ENCODE measurements at places on chromosomes 1 and 21. TPM values are rescaled to one million over a fixed set of nuclear protein-coding genes. Genes with fewer than 3 reads are reported as not detected.

Gene SLC30A7
- 24.0 TPM for total RNA-seq

Gene ANKRD34A
- total RNA-seq = 0.29 TPM

Gene IFNAR1
- total RNA-seq = 18.4 TPM

DNA sequence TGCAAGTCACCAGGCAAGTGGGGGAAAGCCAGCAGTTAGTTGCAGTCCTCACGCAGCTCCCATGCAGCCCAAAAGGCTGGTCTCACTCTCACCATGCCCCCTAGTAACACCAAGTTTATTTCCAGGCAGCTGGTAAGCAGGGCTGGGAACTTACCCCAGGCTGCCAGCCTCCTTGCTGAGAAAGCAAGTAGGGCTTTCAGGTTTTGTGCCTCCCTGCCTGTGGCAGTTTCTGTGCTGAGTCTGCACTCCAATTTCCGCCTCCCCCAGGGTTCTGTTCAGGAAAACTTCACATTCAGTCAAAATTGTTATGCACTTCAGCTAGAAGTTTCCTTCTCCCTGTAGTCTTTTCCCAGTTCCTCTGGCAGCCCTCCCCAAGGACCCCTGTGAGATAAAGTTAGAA lies 102.0 kb upstream of the SGIP1 start:
- no peaks in the 10 kb centered on the region for H3K36me3 ChIP-seq
- no peak for DNase-seq
- H3K4me3 ChIP-seq = no peak overlapping the region

DNA sequence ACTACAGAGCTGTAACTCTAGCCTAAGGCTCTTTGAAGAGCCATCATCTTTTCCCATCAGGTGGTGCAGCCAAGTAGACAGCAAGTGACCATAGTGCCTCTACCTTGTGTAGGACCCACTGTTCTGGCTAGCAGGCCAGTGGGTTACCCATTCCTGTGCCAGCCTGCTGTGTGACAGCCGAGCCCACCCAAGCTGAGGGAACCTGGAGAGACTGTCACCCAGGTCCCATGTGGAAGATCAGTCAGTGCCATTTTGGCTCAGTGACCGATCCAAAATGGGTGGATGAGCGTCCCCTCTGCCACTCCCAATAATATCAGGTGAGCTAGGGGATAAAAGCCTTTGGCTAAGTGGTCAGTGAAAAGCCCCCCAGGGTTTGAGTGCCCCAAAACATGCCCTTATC lies 417.9 kb downstream of the MATN1 start:
- H3K4me3 ChIP-seq = no peak overlapping the region
- no peaks in the 10 kb centered on the region for H3K36me3 ChIP-seq
- H3K4me1 ChIP-seq = no peaks in the 10 kb centered on the region
- no peak overlapping the region for H3K27ac ChIP-seq

Gene SELP
- total RNA-seq = not detected

Gene RGS13
- 0.22 TPM for total RNA-seq

Gene NEGR1
- 1.7 TPM for total RNA-seq

DNA sequence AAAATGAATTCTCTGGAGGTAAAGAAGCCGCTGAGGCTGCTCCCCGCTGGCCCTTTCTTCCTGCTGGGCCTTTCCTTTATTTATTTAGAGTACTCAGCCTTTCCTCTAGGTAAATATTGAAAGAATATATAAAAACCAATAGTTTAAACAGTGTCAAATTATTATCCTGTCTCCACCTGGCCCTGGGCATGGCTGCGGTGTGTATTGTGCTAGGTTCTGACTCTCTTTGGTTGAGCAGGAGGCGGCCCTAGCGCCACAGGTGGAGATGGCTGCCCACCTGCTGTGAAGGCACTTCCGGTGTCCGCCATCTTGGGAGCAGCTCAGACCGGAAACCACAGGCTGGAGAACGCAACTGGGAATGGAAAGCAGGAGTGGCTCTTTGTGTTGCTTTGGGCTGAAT lies 29.0 kb upstream of the CLDN14 start:
- H3K27me3 ChIP-seq = no peaks in the 10 kb centered on the region
- H3K4me1 ChIP-seq = peaks cover 50% of the 10 kb centered on the region
- peak overlapping the region; percentile 69 for H3K27ac ChIP-seq

- no peak overlapping the region for H3K4me3 ChIP-seq
- DNase-seq = no peak
- H3K36me3 ChIP-seq = no peaks in the 10 kb centered on the region
- H3K27me3 ChIP-seq = no peaks in the 10 kb centered on the region
Measured at GRCh38 chr1:114076308-114076707, 77.4 kb downstream of the SYT6 start.

GRCh38 chr1:33180226-33180910 lies 1.5 kb downstream of the TRIM62 start:
- no peak for DNase-seq
- peak overlapping the region; percentile 66 for H3K4me3 ChIP-seq
- H3K27me3 ChIP-seq = no peaks in the 10 kb centered on the region

DNA sequence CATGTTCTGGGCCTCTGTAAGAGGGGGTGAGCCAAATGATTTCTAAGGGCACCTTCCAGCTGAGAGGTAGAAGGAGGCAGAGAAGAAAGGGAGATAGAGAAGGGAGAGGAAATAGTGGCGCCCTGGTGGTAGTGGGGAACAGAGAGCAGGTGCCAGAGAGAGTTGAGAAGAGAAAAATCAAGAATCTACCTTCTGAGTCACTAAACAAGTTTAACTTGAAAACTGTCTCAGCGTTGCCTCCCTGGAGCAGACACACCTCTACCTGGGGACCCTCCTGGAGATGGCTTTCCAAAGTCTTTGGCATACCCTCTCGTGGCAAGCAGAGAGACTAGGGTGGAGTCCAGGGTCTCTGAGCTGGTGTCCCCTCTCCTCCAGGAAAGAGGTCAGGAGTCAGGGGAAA lies 1.1 kb upstream of the SLC45A3 start:
- no peaks in the 10 kb centered on the region for H3K27me3 ChIP-seq
- H3K4me3 ChIP-seq = no peak overlapping the region
- H3K27ac ChIP-seq = no peak overlapping the region
- no peaks in the 10 kb centered on the region for H3K36me3 ChIP-seq

DNA sequence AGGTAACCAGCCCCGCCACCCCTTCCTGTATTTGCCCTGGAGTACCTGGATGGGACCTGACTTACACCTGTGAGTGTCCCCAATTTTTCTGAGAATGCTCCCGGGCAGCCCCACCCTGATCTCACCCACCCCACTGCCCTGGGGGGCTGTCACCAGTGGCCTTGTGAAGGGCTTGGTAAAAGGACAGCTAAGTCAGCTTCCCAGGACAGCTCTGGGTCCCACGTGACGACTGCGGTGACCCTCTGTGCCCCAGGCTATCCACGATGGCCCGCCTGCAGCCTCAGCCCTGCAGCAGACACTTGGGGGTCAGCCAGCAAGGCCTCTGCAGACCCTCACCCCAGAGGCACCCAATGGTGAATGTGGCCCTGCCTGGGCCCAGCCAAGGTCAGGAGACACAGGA lies 5.6 kb downstream of the SRM start:
- DNase-seq = no peak
- no peaks in the 10 kb centered on the region for H3K27me3 ChIP-seq

DNA sequence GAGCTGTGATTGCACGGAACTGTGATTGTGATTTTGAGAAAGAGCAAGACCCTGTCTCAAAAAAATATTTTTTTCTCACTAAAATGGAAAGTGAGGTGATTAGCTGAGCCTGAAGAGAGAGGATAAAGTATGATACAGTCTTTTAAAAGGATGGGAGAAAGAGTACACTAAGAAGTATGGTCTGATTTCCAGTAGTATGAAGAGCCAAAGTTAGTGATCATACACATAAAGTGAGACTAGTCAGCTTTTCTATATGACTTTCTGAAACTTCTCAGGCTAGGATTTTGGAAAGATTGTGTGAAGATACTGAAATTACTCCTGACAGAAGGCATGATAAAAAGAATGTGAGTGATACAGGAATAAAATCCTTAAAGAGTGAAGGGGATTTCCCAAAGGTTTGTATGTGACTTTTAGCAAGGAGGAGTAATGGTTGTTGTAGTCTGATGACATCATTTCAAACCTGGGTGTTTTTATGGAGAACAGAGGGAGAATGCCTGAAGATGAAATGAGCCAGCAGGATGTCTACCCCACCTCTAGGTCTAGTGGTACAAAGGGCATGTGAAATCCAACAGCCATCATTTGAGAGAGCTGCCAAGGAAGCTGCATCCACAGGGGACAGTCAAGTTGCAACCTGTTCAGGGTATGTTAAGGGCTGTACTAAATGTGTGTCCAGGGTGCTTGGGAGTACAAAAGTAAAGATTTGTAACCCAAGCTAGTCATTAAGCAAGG lies 157.7 kb downstream of the PIK3R3 start:
- H3K36me3 ChIP-seq = no peaks in the 10 kb centered on the region
- H3K27me3 ChIP-seq = no peaks in the 10 kb centered on the region
- no peak overlapping the region for H3K27ac ChIP-seq
- H3K4me1 ChIP-seq = peaks cover 11% of the 10 kb centered on the region
- H3K4me3 ChIP-seq = no peak overlapping the region

- H3K4me1 ChIP-seq = peaks cover 60% of the 10 kb centered on the region
- peak overlapping the region; percentile 11 for H3K27ac ChIP-seq
- H3K27me3 ChIP-seq = no peaks in the 10 kb centered on the region
- DNase-seq = peak; percentile 79
- H3K36me3 ChIP-seq = peaks cover 5% of the 10 kb centered on the region
Measured at GRCh38 chr1:23098463-23099170, 70.0 kb downstream of the LUZP1 start.

DNA sequence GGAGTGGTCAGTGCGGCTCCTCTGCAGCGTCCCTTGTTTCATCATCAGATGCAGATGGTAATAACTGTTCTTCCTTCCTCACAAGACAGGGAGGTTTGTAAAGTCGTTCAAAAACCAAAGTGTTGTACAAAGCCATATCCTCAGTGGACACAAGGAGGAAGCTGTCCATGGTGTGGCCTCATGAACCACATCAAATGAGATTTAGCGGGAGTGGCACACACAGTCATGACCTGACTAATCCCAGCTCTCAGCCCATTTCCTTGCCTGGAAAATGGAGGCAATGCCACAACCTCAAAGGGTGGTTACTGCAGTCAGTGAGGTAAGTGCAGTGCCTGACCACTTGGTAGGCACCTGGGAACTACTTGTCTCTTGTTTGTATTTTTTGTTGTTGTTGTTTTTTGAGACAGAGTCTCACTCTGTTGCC lies 13.4 kb downstream of the ENTREP3 start:
- no peaks in the 10 kb centered on the region for H3K27me3 ChIP-seq
- peaks cover 29% of the 10 kb centered on the region for H3K4me1 ChIP-seq
- H3K36me3 ChIP-seq = peaks cover 2% of the 10 kb centered on the region

GRCh38 chr1:50701706-50702317 lies 258.3 kb downstream of the FAF1 start:
- H3K27me3 ChIP-seq = no peaks in the 10 kb centered on the region
- no peak overlapping the region for H3K27ac ChIP-seq
- peaks cover 3% of the 10 kb centered on the region for H3K36me3 ChIP-seq
- no peak overlapping the region for H3K4me3 ChIP-seq
- no peaks in the 10 kb centered on the region for H3K4me1 ChIP-seq

- no peak overlapping the region for H3K4me3 ChIP-seq
- no peaks in the 10 kb centered on the region for H3K27me3 ChIP-seq
- no peaks in the 10 kb centered on the region for H3K4me1 ChIP-seq
- H3K36me3 ChIP-seq = no peaks in the 10 kb centered on the region
- H3K27ac ChIP-seq = no peak overlapping the region
Measured at GRCh38 chr1:177128665-177129281, 35.7 kb downstream of the ASTN1 start.

Gene NRAS
- total RNA-seq = 15.1 TPM
